ENCODE measurements at places on chromosomes 16 and 17. TPM values are rescaled to one million over a fixed set of nuclear protein-coding genes. Genes with fewer than 3 reads are reported as not detected.

Gene KRT9
- total RNA-seq, result not detected

Gene TBC1D10B
- 22.1 TPM for total RNA-seq

Gene TMEM238L
- not detected for total RNA-seq

Gene SLFN5
- total RNA-seq, result 170 TPM

Gene CDH8
- not detected for total RNA-seq

DNA sequence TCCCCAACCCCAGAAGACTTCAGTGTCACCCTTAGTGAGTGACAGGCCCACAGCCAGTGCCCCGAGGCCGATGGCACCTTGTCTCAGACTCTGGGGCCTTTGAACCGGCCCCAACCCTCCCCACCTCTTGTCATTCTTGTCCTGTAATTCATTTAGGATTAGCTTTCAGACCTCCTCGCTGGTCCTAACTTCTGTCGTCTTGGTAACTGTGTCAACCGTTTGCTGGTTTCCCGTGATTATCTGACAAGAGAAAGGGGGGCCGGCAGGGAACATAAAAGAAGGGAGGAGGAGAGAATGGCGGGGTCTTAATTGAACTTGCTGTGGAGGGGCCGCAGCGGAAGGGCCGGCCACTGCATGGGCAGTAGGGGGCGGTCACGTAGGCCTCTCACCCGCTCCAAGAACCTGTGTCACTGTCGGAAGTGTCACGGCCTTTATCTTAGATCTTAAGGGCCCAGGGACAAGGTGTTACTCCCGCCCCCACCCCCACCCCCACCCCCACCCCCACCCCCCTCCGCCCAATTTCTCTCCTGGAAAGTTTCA lies 46.5 kb upstream of the GSE1 start:
- H3K4me1 ChIP-seq, result peaks cover 12% of the 10 kb centered on the region
- no peak overlapping the region for H3K27ac ChIP-seq
- no peak for DNase-seq

- H3K4me3 ChIP-seq, result no peak overlapping the region
- no peaks in the 10 kb centered on the region for H3K27me3 ChIP-seq
- H3K27ac ChIP-seq, result peak overlapping the region; percentile 49
- DNase-seq, result peak; percentile 72
These were observed 4.6 kb downstream of the PLCD3 start for GRCh38 chr17:45127548-45128300.
